NCI-H524 treated with DMSO at 0.1 percent for 48 hours (cell line): ENCODE measurements at places on chromosomes 1 and 21.

GRCh38 chr1:222099746-222100145 is 357.9 kb upstream of the DUSP10 start:
- no peak for DNase-seq

GRCh38 chr21:28731700-28732321 is 260.9 kb downstream of the LTN1 start:
- no peak for DNase-seq

GRCh38 chr21:24127651-24128050 is 1479.6 kb downstream of the MRPL39 start:
- DNase-seq = no peak

DNA sequence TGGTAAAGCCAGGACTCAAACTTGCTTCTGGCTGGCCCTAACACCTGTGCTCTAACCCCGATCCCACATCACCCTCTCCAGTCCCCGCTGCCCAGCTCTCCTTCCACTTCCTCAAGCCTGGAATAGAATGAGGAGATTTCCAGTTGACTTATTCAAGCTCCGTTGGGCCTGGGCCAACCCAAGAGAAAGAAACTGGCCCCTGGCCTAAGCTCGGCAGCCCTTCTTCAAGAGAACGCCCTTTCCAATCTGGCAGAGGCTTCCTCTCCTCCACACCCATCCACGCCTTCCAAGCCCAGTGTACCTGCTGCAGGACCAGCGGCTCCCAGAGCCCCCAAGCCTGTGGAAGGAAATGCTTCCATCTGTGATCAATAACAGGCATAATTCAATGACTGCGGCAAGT is 51.9 kb downstream of the LRRN2 start:
- no peak for DNase-seq

- DNase-seq = no peak
Observed at GRCh38 chr1:110639724-110640386, 33.7 kb upstream of the KCNA2 start.

DNA sequence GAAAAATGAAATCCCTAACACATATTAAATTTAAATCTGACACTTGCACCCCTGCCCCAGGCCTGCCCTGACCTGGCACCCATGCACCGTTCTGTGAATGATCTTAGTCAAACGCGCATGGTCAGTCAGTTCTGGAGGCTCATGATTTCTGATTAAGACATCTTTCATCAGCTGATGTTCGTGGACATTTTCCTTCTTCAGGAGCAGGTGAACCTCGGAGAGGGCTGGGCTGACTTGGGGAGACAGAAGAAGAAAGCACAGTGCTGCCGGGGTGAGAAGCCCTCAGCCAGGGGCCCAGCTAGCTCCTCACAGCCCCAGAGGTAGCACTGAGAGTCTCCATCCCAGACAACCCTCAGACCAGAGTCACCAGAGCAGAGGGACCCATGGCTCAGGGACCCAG is 134.5 kb upstream of the AJAP1 start:
- no peak for DNase-seq

DNA sequence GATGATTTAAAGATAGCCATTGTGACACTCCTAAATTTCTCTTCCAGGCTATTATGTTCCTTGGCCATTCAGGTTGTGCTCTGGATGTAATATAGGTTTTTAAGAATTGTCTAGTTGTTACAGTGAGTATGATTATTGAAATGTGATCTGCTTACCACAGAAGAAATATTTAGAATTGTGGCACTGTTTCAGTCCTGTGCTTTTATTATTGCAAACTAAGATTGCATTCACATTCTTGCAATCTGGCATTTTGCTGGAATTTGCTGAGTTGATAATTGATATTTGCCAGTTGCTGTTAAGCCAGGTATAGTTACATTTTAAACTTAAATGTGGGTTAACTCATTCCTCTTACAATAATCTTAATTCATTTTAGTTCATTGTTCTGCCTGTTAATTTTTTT is 22.3 kb downstream of the EXO1 start:
- DNase-seq = no peak

DNA sequence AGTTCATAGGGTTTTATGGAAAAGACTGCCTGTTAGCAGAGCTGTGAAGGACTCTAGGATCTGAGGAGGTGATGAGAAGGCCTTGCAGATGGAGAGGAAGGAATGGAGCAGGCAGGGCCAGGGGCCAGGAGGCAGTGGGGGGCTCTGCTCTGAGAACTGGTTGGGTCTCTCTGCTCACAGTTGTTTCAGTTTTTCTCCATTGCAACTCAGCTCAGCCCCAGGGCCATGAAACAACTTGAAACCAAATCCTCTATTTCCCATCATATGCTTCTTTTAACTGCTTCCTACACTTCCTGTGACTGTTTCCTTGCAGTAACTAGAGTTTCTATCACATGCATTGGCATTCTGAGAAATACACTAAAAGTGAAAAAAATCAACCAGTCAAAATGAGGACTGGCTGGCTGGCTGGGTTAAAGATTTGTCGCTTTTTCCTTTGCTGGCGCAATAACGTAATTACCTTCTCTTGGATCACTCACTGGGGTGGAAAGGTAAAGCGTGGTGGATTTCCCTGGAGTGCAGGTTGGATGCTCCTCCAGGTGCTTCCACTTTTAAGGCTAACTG is 172.0 kb downstream of the CDC7 start:
- DNase-seq = no peak

- DNase-seq = no peak
Observed at GRCh38 chr1:3608154-3608553, 3.2 kb downstream of the MEGF6 start.

GRCh38 chr1:113456967-113457366 is 66.7 kb downstream of the MAGI3 start:
- no peak for DNase-seq

GRCh38 chr21:46056450-46056903 is 41.4 kb upstream of the COL6A2 start:
- no peak for DNase-seq

- no peak for DNase-seq
Observed at GRCh38 chr1:165403835-165404482, 41.0 kb downstream of the RXRG start.

DNA sequence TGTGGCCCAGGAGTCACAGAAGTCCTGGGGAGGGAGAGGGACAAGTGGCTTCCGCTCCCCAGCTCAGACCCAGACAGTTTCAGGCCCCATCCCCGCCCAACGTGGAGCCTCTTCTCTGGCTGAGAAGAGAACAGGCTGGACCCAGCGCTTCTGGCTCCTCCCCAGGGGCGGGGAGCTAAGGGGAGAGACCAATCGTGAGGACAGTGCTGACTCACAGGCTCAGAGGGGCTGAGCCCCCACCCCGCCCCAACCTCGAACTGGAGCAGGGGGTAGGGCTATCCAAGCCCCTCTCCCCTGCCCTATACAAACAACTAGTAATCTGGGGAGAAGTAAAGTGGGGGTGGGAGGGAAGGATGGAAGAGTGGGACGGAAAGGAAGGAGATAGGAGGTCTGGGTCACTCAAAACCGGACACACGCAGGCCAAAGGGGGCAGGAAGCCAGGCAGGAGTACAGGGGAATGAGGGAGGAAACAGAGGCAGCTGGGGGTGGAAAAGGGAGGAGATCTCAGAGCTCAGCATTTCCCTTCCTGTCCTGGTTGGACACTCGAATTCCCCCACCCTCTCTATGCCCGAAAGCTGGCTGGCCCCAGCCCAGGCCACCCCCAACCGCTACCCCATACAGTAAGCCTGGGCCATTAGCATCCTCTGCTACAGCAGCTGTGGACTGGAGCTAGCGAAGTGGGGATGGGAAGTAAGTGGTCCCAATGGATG is at the start of gene SHC1:
Gene SHC1, minus strand, starts transcription at position 117 of the 710 bp plus-strand sequence. CDS start 221 bp downstream, outside the sequence.
- DNase-seq = no peak

DNA sequence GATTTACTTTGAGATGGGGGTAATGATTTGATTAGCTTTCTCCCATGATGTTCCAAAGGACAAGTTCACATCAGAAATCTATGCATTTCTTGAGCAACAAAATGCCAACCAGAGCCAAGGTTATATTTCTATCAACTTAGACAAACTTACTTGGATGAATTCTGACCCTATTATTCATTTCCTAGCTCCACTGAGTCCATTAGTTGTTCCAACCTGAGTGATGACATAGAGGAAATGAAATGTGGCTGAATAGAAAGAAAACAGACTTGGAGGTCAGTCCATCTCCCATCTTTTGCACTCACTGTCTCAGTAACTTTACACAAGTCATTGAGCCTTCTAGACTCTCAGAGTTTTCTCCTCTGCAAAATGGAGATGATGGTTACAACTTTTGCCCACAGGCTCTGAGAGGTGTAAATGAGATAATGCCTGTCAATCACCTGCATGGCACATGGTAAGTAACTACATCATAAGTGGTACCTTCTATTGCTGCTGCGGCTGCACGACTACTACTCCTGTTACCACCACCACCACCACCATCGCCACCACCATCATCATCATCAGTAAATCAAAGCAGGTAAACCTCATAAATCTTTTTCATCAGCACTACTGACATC is 98.2 kb downstream of the PTPN14 start:
- DNase-seq = no peak
